T follicular helper cell (primary cell): ENCODE measurements at places on chromosomes 12 and 14.

GRCh38 chr12:113477171-113477841, 5.6 kb upstream of the LHX5 start:
- no peak for DNase-seq

DNA sequence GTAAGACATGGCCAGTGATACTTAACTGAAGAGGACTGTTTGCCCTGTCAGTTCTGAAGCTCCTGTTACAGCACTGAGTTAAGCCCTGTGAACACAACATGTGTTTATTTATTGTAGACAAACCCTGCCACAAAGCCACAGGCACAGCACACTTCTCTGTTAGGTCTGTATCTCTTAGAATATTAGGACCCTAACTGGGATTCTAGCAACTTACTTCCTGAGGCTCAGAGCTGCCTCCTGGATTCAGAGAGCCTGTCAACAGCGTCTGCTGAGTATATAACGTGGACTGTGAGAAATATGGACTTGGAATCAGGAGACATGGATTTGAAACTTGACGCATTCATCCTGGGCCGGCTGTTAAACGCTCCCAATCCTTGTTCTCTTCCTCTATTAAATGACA, 135.0 kb upstream of the HIF1A start:
- no peak for DNase-seq

GRCh38 chr14:105456736-105457617, 17.6 kb upstream of the CRIP2 start:
- no peak for DNase-seq

GRCh38 chr12:24979976-24980730, 31.3 kb upstream of the BCAT1 start:
- no peak for DNase-seq

DNA sequence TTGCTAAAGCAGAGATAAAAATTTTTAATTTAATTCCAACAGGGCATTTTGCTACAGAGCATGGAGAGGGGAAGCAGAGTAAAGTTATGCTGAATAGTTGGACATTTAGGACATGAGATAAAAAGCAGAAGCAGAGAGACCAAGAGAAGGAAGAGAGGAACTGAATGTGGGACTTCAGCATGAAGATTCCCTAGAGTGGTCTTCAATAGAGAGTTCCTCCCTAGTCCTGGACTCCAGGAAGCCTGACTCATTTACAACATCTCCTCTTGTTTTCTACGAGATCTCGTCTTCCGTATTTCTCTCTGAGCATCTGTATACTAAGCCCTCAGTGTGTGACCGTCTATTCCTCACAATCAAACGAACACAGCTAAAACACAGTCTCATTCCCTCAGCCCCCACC, 35.2 kb upstream of the IFT81 start:
- no peak for DNase-seq

DNA sequence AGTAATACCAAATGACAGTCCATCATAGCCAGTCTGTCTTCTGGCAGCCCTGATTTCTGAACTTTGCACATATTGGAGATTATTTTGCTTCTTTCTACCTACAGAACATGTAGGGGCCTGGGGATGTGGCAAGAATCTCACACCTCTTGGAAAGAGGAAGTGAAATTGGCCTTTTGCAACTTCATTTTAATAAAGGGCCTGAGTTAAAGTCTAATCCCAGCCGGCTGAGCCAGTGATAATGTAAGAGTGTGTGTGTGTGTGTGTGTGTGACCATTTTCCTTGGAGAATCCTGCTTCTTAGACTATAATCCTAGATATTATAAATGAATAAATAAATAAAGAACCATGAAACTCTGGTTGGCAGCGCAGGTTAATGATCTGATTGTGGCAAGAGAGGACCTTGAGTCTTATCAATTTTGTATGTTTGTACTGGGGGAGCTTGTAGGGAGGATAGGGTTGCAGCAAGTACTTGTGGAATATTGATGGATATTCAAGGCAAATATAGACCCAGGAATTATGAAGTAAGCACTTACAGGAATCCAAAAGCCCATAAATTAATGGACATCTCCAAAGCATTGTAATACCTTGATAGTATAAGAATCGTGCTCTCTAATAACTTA, 233.2 kb upstream of the AMIGO2 start:
- no peak for DNase-seq

DNA sequence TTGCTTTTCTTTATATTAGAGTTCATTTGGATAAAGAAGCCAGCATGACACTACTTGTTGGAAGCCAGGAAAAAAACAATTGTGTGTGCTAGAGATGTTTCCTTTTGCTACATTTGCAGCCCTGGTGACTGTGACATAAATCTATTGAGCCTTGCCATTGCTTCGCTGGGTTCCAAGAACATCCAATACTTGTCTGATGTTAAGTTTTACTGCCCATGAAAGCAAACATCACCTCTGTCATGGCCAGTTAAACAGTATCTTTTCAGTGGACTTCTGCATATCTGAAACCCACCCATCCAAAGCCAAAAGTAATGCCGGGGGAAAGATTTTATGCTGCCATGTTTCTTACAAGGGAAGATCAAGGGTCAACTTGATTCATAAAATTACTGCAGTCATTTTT, 184.0 kb downstream of the MSRB3 start:
- DNase-seq: no peak

DNA sequence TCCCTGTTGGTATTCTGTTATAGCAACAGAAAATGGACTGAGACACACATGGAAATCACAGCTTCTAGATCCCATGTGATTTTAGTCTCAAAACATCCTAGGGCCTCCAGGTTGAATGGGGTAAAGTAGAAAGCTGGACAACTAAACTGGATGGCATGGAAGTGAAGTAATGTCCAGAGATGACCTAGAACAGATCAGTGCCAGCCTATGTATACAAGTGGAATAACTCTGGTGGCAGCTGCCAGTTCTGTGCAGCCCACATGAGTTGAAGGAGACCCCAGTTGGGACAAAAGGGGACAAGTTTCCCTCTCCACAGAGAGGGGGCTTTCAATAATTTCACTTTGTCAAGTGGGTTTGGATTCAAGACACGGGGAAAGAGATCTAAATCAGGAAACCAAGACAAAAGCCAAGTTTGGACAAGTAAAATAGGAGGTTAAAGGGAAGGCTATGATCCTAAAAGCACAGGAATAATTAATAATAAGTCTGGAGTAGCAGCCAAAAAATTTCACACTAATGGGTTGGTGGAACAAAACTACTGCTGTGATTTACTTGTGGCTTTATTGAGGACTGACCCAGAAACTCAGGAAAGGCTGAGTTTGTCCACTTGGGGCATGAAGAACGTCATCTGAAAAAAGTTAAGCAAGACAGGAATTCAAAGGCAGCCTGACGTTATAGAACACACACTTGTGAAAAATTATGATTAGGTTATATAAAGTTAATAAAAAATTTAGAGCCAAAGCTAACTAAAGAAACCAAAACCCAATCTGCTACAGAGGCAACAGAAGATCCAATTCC, 11.7 kb downstream of the KIF21A start:
- no peak for DNase-seq

DNA sequence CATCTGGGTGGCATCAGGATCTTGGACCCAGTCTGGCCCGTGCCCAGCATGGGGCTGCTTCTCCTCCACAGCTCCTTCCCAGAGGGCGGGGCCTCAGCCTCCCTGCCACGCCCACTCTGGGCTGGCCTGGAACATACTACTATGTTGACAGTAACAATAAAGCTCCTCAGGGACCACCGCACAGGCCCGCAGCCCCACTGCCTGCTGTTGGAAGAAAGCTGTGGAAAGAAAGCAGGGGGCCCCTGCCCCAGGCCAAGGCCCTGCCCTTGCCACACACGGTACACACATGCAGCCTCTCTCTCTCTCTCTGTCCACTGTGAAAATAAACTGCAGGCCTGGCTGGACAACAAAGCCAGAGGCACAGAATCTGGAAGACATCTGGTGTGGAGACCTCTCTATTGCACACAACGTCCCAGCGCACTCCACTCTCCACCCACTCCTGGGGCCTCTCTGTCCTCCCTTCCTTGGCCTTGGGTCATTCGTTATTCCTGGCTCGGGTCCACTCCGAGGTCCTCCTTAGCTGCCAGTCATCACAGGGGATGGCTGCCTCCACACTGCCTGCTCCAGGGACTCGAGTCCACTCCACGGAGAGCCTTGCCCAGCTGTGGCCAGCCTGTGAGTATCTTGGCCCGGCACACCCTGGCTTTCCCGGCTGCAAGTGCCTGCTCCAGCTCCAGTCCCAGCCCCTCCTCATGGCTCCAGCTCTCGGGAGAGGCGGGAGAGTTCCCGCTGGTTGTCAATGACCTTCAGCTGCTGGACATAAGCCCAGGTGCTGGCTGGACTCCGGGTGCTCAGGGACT, 11.8 kb upstream of the ENDOU start:
- no peak for DNase-seq

- no peak for DNase-seq
These were observed 191.4 kb downstream of the PLCZ1 start for GRCh38 chr12:18546399-18546798.

GRCh38 chr14:74574706-74575105, 37.3 kb downstream of the LTBP2 start:
- DNase-seq: no peak

DNA sequence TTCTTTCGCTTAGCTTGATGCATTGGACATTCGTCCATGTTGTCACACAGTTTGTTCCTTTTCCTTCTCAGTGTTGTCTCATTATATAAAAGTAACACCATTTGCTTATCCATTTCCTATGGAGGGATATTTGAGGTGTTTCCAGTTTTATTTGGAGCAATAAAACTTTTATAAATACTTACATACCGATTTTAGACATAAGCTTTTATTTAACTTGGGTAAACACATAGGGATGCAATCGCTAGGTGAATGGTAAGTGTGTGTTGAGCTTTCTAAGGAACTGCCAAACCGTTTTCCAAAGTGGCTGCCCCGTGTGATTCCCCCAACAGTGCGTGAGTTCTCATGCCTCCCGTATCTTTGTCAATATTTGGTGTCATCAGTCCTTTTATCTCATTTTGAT, 95.2 kb upstream of the DYNC1H1 start:
- no peak for DNase-seq

GRCh38 chr12:76028571-76029277, 2.9 kb downstream of the PHLDA1 start:
- DNase-seq: no peak

GRCh38 chr14:69573831-69574262, 824 bp downstream of the CCDC177 start:
- DNase-seq: no peak

DNA sequence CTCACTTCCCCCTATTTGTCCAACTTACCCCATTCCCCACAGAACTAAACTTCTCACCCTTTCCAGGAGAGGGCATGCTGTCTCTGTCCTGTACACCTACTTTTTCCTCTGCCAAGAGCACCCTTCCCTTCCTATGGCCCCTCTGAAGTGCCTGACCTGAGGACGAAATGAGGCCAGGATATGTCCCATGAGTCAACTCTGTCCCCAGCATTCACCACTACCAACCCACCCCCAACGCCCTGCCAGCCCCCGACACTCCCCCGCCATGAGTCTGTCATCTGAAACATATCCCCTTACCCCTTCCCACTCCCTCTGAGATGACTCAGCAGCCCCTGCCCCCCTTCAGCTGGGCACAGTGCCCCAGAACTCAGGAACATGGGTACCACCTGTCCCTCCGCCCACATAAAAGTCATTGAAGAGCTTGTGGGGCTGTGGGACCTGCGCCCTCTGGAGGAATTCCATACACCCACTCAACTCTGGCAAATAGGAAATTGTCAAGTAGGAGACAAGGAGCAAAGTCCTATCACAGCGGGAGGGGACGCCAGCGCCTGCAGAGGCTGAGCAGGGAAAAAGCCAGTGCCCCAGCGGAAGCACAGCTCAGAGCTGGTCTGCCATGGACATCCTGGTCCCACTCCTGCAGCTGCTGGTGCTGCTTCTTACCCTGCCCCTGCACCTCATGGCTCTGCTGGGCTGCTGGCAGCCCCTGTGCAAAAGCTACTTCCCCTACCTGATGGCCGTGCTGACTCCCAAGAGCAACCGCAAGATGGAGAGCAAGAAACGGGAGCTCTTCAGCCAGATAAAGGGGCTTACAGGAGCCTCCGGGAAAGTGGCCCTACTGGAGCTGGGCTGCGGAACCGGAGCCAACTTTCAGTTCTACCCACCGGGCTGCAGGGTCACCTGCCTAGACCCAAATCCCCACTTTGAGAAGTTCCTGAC, 26.3 kb downstream of the ITGA7 start:
- no peak for DNase-seq

DNA sequence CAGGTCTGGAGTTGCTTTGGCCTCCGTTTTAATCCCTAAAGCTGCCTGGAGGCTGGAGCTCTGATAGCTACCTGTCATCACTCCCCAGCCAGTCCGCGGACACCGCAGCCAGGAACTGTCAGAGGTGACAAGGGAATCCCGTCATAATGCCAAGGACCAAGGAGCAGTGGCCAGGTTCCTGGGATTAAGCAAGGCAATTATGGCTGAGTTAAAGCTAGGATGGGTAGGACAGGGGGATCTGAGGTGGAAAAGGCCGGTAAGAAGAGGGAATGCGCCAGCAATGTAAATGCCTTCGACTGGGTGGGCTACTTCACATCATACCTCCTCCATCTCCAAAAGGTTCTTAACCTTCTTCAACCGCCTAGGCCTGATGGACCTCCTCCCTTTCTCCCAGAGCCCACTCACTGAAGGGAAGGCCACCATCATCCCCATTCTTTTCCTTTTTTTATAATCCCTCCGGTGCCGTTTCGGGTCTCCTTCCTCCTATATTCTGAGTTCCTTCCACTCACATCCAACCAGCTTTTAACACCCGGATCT, 1.9 kb downstream of the PPP1R3E start:
- DNase-seq: no peak

DNA sequence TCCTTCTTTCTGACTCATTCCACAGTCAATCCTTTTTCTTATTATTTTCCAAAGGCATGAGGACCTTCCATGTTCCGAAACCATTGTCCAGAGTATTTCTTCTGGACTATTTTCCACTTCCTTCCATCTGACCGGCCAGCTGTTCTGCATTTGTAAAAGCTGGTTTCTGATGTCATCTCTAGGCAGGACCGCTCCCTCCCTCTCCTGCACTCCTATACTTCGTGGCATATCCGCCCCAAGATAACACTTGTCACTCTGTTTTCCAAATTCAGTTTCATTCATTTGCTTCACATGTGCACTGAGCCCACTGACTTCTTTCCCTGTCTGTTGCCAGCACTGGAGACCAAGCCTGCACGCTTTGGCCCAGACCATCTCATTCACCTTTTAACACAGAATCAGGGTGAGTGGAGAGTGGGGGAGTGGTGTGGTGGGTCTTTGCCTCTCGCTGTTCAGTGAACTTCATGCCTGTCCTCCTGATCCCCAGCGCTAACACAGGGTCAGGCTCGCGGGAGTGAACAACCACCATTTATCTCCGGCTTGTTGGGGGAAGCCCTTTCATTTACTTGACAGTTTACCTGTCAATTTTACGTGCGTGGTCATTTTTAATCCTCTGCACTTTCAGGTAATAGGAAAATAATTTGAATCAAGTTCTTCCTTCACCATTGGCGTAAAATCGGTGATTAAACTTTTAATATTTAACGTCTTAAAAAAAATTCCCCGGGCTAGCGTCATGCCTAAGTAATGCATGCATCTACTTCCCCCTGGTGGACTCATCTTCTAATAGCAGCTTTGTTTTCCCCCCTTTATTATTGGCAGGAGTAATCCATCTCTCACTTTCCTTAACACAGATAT, 52.5 kb downstream of the C12orf75 start:
- no peak for DNase-seq

DNA sequence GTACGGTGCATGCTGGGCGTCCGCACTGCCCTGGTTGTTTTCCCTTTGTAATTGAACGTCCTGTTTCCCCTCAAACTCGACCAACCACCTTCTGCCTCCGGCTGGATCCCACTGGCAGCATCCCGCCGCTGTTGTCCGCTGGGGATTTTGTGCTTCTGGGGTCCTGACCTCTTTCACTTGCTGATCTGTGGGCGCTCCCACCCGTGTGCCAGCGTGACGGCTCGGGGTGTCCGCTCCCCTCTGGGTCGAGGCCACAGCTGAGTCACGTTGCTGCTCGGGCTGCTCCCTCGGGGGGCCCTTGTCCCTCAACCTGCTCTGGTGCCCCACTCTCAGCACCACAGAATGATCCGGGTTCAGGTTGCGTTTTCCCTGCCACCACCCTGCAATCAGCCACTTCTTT, 8.0 kb downstream of the PGAM5 start:
- DNase-seq: no peak
